ENCODE measurements at places on chromosomes 5 and 9. TPM values are rescaled to one million over a fixed set of nuclear protein-coding genes. Genes with fewer than 3 reads are reported as not detected.

DNA sequence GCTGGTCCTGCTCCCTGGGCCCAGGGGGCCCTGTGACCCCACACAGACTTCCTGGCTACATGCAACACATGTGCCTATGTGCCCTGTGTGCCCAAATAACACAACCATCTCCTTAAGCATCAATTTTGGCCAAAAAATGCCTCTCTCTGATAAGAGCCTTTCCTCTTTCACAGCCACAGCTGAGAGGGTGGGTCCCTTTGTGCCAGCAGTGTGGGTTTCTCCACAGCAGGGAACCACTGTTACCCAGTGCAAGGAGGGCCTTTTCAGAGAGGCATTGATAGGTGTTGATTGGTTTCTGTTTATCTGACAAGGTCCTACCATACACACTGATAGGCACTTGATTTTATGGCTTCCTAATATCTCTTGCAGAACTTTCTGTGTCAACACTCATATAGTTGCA, 42.7 kb downstream of the SYK start:
- no peak for DNase-seq

NXNL2 gene
- 0.18 TPM for total RNA-seq

SPACA9 gene
- 0.59 TPM for total RNA-seq

GRCh38 chr9:71793386-71794105, 25.2 kb upstream of the CEMIP2 start:
- DNase-seq = no peak

EGFLAM gene
- 0.36 TPM for total RNA-seq

- no peak for DNase-seq
These were observed 58.9 kb upstream of the MCCC2 start for GRCh38 chr5:71528206-71528605.

CEP72 gene
- total RNA-seq = 8.1 TPM

DNA sequence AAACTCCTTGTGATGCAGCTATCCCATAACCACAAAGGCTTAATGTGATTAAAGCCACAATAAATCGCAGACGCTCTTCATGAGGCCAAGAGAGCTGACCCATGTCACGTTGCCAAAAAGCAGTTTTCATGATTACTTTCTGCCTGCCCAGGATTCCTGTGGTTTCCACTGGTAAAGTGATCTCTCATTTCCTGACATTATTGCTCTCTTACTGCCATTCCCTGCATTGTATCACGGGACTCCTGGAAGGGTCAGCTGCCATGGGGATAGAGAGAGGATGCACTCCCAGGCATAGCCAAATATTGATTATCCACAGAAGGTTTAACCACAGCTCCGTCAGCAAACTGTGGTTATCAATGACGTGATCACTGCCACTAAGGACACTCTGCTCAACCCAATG, 103.8 kb upstream of the SLC1A3 start:
- DNase-seq = peak; percentile 83

BSPRY gene
- total RNA-seq = 0.15 TPM

CD14 gene
- 0.38 TPM for total RNA-seq

CARTPT gene
- not detected for total RNA-seq

DDX4 gene
- not detected for total RNA-seq

DNA sequence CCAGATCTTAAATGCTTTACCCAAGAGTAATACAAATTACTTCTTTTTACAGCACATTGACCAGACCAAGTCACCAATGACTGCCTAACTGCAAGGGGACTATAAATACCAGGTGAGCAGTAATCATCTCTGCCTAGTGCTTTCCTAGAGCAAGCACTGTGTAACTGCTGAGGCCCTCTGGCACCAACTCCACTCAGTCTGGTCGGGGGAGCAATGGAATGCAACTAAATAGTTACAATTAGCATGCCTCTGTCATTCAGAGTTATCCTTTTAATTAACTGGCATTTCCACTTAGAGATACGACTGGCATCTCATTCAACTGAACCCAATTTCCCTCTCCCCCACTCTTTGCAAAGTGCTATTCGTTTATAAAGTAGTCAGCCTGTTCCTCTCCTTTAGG, 1309.1 kb upstream of the DMAC1 start:
- no peak for DNase-seq

DNA sequence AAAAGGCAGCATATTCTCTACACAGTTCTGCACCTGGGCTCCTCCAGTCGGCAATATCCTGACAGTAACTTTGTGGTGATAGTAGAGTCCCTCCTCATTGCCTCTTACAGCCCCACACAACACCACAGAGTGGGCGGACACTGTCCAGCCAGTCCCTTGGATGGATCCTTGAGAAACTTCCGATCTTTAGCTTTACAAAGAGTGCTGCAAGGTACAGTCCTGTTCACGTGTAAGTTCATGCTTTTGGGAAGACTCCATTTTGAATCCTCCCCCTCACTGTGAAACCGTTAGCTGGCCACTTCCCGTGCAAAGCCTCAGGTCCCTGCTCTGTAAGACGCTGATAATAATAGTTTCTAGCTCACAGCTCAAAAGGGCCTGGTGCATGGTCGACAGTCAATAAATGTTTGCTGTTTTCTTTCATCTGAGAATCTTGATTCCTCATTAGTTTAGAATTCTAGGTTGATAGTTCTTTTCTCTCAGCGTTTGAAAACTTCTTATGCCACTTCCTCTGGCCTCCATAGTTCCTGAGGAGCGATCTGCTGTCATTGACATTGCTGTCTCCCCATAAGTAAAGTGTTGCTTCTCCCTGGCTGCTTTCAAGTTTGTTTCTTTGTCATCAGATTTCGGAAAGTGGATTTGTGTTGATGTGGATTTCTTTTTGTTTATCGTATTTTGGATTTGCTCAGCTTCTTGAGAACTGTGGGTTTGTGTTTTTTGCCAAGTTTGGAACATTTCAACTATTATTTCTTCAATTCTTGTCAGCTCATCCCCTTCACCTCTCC, 82.9 kb downstream of the COL23A1 start:
- no peak for DNase-seq

CDKN2A gene
- 128 TPM for total RNA-seq

DNA sequence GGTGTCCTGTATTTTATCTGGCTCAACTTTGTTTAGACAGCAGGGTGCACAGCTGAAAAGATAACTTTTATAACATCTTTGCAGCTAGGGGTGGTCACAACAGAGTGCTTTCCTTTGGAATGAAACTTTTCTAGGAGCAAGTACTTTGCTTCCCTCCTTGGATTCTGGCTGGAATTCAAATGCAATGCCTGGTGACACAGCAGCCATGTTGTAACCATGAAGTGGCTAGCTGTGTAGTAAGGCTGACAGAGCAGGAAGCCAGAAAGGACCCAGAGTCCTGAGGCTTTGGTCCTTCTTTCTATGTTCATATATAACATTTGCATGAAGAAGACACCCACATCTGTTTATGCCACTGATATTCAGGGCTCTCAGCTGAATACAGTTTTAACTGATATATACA, 48.1 kb downstream of the TENT4A start:
- no peak for DNase-seq

DNA sequence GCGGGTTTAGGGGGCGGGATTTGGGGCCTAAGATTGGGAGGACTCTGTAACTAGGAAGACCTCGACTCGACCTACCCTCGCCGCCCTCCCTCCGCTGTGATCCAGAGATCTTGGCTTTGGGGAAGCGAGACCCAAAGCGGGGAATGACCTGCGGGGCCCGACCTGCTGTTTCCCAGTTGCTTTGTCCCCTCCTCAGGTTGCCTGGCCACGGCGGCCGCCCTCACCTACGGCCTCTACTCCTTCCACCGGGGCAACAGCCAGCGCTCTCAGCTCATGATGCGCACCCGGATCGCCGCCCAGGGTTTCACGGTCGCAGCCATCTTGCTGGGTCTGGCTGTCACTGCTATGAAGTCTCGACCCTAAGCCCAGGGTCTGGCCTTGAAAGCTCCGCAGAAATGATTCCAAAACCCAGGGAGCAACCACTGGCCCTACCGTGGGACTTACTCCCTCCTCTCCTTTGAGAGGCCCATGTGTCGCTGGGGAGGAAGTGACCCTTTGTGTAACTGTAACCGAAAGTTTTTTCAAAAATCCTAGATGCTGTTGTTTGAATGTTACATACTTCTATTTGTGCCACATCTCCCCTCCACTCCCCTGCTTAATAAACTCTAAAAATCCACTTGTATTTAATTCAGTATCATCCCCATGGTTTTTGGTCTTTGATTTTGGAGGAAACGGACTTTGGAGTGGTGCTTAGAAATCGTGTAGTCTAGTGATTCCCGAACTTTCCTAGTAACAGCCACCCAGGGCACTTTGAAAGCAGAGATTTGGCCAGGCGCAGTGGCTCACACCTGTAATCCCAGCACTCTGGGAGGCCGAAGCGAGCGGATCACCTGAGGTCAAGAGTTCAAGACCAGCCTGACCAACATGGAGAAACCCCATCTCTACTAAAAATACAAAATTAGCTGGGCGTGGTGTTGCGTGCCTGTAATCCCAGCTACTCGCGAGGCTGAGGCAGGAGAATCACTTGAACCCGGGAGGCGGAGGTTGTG, 878 bp downstream of the HIGD2A start:
- no peak for DNase-seq

- peak; percentile 50 for DNase-seq
These were observed 2.0 kb upstream of the CCL27 start for GRCh38 chr9:34664281-34665066.

DRD1 gene
- not detected for total RNA-seq

DNA sequence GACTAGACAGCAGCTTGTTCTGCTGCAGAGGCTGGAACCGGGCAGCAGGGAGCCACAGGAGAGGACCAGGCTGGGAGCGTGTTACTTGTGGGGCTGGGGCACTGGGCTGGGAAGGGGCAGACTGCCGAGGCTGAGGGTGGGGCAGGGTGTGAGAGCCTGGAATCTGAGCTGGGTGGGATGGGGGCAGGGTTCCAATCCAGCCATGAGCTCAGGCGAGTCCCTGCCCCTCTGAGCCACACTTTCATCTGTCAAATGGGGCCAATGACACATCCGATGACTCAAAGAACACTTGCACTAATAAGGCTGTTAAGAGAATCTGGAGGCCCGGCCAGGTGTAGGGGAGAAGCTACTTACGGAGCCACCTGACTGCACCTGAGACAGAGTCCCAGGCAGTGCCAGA, 18.7 kb upstream of the WDR38 start:
- DNase-seq = peak; percentile 55

GRCh38 chr9:70639853-70640814, 225.7 kb upstream of the KLF9 start:
- no peak for DNase-seq

FUBP3 gene
- total RNA-seq = 99.5 TPM

OR1Q1 gene
- not detected for total RNA-seq

DNA sequence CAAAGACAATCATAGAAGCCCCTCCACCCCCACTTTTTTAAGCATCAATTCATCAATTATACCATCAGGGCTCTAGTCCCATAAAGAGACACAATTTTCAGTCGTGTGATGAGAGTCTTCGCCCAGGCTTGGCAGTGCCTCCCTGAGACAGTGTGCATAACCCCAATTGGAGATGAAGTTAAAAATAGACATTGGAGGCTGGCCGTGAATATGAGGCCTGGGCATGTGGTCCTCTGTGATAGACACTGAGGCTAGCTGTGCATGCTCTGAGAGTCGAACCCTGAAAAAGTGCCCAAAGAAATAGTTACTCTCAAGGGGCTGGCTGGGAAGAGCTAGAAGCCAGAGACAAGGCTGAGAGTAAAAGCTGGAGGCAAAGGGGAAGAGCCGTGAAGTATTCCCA, 248.6 kb upstream of the NR4A3 start:
- no peak for DNase-seq

SMIM33 gene
- not detected for total RNA-seq

DNA sequence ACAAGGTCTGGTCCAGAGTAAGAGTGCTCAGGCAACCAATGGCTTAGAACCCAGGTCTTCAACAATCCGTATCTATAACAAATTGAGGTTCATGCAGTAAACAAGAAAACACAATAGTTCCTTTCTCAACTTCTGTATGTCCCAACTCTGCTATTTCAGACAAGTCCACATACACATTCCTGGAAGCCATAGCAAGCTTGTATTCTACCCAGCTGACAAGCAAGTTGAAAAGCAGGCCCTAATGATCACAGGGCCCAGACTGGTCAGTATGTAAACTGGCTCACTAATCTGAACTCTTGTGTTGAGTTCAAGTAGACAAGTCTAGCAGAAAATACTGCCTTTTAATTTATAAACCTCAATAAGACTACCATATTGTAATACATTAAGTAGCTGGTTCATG, 26.9 kb downstream of the FNIP1 start:
- no peak for DNase-seq

DNA sequence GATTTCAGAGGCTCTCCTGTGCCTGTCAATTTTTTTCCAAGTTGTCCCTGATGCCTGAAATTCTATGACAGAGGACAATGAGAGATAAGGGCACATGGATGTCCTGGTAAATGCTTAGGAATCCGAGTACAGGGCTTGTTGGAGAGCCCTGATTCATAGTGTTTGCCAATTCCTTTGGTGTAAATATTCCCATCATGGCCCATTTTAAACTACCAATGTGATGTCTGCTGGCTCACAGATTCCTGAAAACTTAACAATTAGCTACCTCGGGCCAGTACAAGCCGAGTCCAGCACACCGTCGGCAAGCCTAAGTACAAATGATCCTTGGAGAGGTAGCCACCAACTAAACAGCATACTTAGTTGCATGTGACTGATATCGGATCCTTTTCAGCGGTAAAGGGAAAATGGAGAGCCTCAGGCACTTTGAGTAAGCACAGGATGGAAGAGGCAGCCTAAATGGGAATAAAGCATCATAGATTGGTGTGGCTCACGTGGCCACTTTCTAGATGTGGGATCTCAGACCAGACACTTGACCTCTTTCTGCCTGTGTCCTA, 3.6 kb downstream of the ITK start:
- peak; percentile 7 for DNase-seq

GRCh38 chr5:137727623-137728022, 8.3 kb downstream of the KLHL3 start:
- no peak for DNase-seq

- DNase-seq = peak; percentile 83
These were observed 60.0 kb upstream of the TUT7 start for GRCh38 chr9:86413971-86414880.

PLK2 gene
- 38.8 TPM for total RNA-seq

GRCh38 chr9:122821278-122821943, 7.0 kb downstream of the PDCL start:
- DNase-seq = no peak

DNA sequence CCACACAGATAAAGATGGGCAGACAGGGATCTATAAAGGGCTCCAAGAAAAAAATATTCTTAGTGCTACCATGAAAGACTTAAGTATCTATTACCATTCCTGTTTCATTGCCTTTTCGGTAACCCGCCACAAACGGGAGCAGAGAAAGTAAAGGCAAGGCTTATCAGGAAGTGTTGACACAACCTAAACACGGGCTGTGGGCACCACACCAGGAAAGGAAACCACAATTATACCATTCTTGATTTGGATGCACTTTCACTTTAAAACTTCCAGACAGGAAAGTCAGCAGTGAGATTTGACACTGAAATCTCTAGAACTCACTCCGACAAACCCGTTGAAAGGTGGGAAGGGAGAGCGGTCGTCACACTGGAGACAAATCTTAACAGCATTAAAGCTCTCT, 6.5 kb downstream of the TLE1 start:
- DNase-seq = no peak
